ENCODE measurements at places on chromosomes 3 and 15.

- no peak for DNase-seq
Measured at GRCh38 chr15:44296625-44297524, 8.4 kb downstream of the GOLM2 start.

DNA sequence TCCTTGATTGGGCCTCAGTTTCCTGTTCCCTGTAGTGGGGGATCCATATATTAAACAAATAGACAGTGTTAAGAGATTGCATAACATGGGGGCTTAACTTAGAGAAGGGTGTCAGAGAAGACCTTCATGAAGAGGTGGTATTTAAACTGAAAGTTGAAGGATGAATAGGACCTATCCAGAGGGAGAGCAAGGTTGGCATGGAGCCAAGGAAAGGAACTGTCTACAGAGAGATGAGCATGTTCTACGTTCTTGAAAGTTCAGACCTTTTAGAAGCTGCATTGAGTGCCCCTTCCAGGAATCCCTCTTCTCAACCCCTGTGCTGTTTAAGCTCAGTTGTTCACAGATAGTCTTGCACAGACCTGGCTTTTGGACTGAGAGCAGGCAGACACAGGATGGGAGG is 2.4 kb downstream of the HTD2 start:
- DNase-seq, result no peak

DNA sequence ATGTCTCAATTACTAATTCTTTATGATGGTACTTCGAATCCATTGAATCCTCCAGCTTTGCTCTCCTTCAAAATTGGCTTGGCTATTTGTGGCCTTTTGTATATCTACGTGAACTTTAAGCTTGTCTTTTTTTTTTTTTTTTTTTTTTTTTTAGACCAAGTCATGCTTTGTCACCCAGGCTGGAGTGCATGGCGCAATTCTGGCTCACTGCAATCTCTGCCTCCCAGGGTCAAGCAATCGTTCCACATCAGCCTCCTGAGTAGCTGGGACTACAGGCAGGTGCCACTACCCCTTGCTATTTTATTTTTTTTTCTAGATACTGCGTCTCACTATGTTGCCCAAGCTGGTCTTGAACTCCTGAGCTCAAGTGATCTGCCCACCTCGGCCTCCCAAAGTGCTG is 7.7 kb upstream of the DIPK2A start:
- no peak for DNase-seq

DNA sequence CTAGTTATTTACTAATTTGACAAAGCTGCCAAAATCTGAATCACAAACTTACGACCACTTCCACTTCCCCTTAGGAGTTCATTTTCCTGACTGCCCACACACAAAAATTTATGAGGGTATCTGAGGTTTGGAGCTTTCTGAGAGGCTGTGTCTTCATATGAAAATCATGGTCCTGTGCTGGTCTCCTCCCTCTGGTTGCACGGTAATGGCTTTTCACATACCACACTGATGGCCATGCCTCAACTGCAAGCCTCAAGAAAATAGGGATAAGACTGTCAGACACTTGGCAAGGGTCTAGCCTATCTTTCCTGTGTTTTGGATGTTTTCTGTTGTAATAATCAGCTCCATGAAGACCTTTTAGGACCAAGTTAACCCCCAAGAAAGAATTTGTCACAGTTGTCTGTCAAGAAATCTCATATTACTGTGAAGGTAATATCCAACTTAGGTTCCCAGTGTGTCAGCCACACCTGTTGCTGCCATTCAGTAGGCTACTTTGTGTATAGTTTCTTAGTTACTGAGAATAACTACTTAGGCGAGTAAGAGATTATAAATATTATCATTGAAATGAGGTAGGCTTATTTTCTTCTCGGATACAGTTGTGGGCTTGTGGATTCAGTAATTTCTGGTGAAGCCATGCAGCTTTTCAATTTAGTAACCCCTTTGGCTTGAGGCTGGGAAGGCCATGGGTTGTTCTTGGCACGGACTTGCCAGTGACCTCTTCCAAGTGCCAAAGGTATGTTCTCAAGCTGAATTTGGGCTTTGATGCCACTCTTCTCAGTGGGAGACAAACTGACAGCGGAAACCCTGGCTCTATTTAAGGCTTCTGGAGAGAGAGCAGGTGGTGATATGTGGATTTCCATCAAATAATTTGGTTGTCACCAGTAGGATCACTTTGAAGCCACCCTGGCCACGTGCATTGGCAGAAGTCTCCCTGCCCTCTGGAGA is 101.1 kb downstream of the RYR3 start:
- no peak for DNase-seq

GRCh38 chr15:93072411-93073394 is 16.3 kb downstream of the RGMA start:
- DNase-seq, result peak; percentile 91

DNA sequence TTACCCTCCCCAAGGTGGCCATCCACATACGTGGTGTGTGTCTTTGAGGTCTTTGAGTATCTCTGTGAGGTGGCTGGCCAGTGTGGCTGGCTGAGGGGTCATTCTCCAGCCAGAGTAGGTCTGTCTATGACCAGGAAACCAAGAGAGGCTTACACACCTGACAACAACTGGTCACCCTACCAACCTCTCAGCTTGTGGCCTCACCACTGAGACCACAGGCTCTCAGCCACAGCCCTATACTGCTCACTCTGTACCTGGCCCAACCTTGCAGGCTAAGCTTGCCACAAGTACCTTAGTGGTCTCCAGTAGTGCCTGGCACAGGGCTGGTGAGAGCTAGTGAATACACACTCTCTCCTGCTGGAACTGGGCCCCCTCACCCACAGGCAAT is 5.1 kb downstream of the HEMK1 start:
- no peak for DNase-seq

- DNase-seq, result no peak
Measured at GRCh38 chr3:14146381-14147065, 21.7 kb downstream of the TMEM43 start.

DNA sequence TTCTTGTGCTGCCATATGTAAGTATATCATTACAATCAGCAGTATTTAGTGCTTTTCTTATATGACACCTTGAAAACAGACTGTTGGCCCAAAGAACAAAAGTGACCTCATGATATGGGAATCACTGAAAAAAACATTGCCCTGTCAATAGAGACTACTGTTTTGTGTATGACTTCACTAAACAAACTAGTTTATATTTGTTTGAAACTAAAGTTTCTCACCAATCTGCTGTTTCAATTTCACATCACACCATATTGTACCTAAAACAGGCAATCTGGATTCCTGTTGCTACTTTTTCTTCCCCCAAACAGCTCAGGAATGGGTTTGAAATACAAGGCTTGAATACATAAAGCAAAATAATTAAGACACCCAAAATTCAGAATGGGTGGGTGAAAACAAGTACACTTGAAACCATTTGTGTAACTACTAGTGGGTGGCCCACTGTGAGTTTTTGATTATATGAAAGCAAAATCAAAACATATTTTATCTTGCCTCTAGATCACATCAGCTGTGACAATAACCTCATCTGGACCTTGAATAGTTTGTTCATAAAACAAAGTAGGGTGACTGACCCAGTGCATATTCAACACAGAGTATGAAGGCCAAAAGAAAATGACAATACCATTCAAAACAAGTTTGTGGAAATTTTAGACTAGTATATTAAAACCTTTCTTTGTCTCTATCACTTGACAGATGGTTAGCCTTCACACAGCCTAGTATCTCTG is 5.9 kb downstream of the ZBTB20 start:
- no peak for DNase-seq

Measured in upper lobe of right lung (tissue), 1 donor.